GM03348 (cell line): ENCODE measurements at places on chromosomes 2 and 18.

- DNase-seq = no peak
Observed at GRCh38 chr2:66082581-66082980, 352.3 kb upstream of the MEIS1 start.

DNA sequence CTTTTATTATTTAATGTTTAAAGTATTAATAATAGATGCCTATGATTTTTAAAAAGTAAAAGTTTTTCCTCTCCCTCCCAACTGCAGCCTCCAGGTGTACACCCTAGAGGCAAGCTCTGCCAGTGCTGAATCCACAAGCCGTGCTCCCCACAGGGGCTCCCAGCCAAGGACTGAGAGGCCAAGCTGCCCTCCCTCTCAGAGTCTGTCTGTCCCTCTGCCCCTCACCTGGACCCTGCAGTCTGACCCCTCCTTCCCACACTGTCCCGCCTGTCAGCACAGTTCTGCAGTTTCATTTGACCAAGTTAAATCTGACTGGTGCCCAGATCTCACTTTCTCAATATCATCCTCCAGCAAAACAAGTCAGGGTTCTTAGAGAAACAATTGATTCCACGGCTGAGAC lies 14.8 kb upstream of the PROC start:
- no peak for DNase-seq

- DNase-seq = peak; percentile 44
Observed at GRCh38 chr2:192146069-192147015, 48.4 kb downstream of the TMEFF2 start.

DNA sequence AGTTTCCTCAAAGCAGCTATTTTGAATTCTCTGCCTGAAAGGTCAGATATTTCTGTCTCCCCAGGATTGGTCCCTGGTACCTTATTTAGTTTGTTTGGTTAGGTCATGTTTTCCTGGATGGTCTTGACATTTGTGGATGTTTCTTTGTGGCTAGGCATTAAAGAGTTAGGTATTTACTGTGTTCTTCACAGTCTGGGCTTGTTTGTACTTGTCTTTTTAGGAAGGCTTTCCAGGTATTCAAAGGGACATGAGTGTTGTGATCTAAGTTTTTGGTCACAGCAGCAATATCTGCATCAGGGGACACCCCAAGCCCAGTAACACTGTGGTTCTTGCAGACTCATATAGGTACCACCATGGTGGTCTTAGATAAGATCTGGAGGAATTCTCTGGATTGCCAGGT lies 11.8 kb downstream of the MYO3B start:
- no peak for DNase-seq

DNA sequence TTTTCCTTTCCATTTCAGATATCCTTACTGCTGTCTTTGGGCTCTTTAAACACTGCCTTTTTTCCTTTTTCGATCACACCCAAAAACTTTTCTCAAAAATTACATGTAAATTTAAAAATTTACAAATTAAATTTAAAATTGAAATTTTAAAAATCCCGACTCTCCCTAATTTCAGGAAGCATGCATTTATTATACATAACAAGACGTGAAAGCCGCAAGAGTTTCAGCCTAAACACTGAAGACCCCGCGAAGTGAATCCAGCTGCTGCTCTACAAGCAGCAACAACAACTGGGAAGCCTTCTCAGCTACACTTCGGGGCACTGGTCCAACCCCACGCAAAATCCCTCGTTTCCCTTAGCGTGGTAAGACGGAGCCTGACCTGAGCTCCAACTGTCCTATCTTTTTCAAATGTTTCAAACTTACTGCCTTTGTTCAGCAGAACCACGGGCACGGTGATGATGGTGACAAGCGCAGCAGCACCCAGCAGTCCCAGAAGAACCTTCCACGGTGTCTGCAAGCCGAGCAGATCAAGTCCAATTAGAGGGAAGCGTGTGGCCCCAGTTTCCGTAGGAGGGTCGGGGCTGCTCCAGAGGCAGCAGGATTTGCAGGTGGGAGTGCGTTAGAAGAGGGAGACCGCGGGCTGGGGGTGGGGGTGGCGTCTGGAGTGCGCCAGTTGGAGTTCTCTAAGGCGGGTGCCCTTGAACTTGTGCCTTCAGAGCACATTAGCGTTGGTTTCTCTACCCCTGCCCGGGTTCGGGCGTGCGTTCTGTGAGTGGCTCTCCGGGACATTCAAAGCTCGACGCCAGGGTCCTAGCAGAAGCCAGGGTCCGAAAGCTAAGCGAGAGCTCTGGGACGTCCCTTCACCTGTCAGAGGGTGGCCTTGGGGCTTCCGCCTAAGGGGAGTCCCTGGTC lies 783 bp downstream of the DPP4 start:
- DNase-seq = peak; percentile 38

- no peak for DNase-seq
Observed at GRCh38 chr2:156526950-156527636, 90.9 kb downstream of the GPD2 start.

DNA sequence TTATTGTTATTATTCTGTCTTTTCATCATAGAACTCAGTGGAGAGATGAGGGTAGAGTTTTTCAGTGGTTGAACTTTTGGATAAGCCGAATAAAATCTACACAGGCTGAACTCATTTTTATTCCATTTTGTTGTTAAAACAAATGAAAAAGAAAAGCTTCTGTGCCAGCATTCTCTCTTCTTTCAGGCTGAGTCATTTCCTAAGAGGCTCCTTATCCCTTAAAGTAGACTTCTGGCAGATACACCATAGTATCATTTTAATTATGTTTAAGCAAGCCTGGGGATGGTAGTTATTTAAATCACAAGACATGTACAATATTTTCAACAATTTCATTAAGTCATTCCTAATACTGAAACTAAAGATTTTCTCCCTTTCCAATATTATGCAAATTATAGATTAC lies 1364.0 kb upstream of the NRXN1 start:
- DNase-seq = peak; percentile 44
